Type B pancreatic cell (in vitro differentiated cells): ENCODE measurements at places on chromosomes 5 and 9. TPM values are rescaled to one million over a fixed set of nuclear protein-coding genes. Genes with fewer than 3 reads are reported as not detected.
A peak's percentile ranks its signal among the peaks of the same experiment; 100 is the strongest.

The PCDHGC5 gene
- total RNA-seq = 0.45 and 1.9 TPM in 2 replicates

The F12 gene
- total RNA-seq = 3.2 and 5.7 TPM in 2 replicates

The GFPT2 gene
- 1.1 and 17.6 TPM in 2 replicates for total RNA-seq

DNA sequence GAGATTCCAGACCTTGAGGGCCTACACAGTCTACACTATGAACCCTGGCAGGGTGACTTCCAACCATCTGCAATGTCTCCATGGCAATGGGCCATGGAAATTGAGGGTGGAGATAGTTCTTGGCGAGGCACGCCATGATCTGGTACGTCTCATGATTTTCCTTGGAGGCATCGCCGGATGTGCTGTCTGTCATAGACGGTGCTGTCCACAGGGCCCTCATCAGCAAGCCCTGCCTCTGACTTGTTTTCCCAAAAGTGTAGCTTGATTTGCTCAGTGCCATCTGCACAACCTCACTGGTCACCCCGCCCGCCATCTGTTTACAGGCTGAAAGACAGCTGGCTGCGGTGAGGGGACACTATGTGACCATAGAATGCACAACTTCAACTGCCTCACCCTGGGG, 73.5 kb downstream of the BOD1 start:
- no peak for DNase-seq
- no peaks in the 10 kb centered on the region for H3K36me3 ChIP-seq
- H3K4me3 ChIP-seq = no peak overlapping the region
- H3K27ac ChIP-seq = no peak overlapping the region

DNA sequence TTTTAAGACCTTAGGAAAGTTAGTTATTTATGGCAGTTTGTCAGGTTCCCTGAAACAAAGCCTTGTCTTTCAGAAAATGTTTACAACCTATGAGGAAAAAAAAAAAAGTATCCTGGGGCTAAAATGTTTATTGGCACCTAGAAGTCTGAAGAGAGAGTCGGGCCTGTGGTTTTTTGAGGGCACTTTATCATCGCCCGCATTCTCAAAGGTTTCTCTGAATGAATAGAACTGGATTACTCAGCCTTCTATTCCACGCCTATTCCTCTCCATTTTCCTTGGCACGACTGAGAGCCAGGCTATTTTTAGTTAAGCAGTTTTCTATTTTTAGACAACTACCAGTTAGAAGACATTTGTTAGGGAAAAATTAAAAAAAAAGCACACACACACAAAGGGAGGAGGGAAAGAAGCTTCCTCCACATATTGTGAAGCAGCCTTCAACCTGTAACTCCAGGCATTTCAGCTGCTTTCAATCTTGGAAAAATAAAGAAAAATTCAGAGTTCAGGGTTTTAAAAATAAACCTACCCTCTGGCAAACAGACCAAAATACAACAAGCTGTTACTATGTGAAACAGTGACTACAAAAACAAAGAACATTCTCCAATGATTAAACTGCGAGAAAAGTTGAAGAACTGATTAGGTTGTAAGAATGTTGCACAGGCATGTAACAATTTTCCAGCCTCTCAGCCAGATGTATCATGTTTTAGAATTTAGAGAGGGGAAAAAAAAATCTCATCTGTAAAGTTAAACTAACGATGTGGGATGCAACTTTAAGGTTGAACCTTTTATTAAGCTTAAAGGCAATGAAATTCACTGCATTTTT, 97.0 kb downstream of the MEF2C start:
- no peaks in the 10 kb centered on the region for H3K27me3 ChIP-seq
- H3K36me3 ChIP-seq = no peaks in the 10 kb centered on the region
- no peak for DNase-seq
- peak overlapping the region; percentile 84 for H3K27ac ChIP-seq
- peak overlapping the region; percentile 42 for H3K4me3 ChIP-seq
- H3K4me1 ChIP-seq = peaks cover 23% of the 10 kb centered on the region

DNA sequence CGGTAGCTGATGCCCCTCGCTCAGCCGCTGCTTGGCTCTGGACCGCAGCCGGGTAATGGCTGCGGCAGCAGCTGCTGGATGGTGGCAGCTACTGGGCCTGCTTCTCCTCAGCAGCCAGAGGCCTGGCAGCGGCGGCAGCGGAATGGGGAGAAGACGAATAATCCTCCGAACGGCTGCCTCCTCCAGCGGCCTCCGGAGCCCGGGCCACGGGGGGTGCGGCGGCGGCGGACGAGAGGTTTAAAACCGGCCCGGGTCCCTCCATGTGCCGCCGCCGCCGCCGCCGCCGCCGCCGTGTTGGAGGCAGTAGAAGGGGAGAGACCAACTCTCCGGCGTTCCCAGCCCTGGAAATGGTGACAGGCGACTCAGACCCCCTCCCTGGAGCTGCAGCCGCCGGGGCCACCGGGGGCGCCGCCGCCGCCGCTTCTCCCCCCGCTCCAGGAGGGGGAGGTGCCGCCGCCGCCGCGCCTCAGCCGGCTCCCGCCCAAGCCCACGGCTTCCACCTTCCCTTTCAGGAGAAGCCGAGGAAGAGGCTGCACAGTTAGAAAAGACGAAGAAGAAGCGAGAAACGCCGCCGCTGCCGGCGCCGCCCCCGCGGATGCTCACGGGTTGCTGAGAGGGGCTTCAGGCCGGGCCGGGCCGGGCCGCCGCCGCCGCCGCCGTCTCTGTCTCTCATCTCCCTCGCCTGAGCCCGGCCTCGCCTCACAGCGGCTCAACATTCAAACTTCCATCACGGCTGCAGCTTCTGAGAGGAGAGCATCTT, 118.4 kb upstream of the PRSS3 start:
- peaks cover 4% of the 10 kb centered on the region for H3K4me1 ChIP-seq
- H3K4me3 ChIP-seq = peak overlapping the region; percentile 96
- DNase-seq = peak; percentile 77
- peak overlapping the region; percentile 80 for H3K27ac ChIP-seq

DNA sequence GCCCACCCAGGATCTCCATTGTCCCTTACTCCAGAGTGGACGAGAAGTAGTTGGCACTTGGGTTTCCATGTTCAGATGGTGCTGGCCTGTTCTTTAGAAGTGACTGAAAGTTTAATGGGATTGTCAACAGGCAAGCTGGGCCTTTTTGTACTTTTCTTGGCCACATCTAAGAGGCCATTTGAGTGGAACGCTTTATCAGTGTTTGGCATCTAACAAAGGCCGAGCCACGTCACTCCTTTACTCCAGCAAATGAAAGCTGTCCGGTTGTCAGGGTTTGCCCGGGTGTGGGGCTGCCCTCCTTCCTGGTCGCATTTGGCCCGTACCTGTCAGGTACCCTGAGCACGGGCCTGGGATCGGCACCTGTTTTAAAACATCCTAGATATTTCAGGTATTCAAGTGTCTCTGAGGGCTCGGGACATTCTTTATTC, 71.5 kb downstream of the RCL1 start:
- DNase-seq = no peak
- peaks cover 19% of the 10 kb centered on the region for H3K36me3 ChIP-seq
- H3K27me3 ChIP-seq = no peaks in the 10 kb centered on the region
- H3K27ac ChIP-seq = peak overlapping the region; percentile 37
- H3K4me3 ChIP-seq = no peak overlapping the region

GRCh38 chr5:142353071-142353472, 28.3 kb upstream of the SPRY4 start:
- H3K4me3 ChIP-seq = no peak overlapping the region
- no peaks in the 10 kb centered on the region for H3K27me3 ChIP-seq
- H3K36me3 ChIP-seq = no peaks in the 10 kb centered on the region
- H3K4me1 ChIP-seq = peaks cover 8% of the 10 kb centered on the region
- no peak for DNase-seq
- no peak overlapping the region for H3K27ac ChIP-seq
